SHP77 treated with DMSO at 0.1 percent for 48 hours (cell line): ENCODE measurements at places on chromosomes 6 and 20.

- DNase-seq, result no peak
Measured at GRCh38 chr20:58065508-58066361, 162.7 kb downstream of the ANKRD60 start.

GRCh38 chr6:169665289-169665688 is 36.5 kb downstream of the WDR27 start:
- no peak for DNase-seq

GRCh38 chr6:149847939-149848267 is 16.3 kb downstream of the LRP11 start:
- no peak for DNase-seq

- no peak for DNase-seq
Measured at GRCh38 chr20:15565786-15566185, 1007.5 kb downstream of the KIF16B start.

- no peak for DNase-seq
Measured at GRCh38 chr20:732727-733126, 35.6 kb downstream of the SLC52A3 start.

GRCh38 chr6:82458705-82459104 is 95.1 kb downstream of the TPBG start:
- no peak for DNase-seq
